ENCODE measurements at places on chromosomes 2 and 18. TPM values are rescaled to one million over a fixed set of nuclear protein-coding genes. Genes with fewer than 3 reads are reported as not detected.

Gene SIX3
- 0.11 TPM for polyA plus RNA-seq

- no peak for DNase-seq
Measured at GRCh38 chr2:191614759-191615158, 63.2 kb upstream of the NABP1 start.

Gene TUBB8B
- polyA plus RNA-seq = 1.2 TPM

DNA sequence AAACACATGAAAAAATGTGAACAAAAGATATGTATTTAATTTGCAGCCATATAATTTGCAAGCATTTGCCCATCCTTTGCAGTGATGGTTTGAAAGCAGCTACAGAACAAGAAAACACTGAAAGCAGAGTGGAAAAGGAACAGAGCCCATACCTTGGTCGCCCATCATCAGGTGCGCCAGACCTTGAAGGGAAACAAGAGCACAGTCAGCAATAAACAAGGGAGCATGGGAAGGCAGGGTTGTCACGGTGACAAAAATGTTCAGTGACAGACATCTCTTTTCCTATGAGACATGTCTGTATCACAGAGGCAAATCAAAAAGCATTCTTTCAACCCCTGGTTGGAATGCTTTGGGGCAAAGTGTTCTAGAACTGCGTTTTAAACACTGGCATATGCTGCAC lies 109.4 kb downstream of the NRXN1 start:
- no peak for DNase-seq

DNA sequence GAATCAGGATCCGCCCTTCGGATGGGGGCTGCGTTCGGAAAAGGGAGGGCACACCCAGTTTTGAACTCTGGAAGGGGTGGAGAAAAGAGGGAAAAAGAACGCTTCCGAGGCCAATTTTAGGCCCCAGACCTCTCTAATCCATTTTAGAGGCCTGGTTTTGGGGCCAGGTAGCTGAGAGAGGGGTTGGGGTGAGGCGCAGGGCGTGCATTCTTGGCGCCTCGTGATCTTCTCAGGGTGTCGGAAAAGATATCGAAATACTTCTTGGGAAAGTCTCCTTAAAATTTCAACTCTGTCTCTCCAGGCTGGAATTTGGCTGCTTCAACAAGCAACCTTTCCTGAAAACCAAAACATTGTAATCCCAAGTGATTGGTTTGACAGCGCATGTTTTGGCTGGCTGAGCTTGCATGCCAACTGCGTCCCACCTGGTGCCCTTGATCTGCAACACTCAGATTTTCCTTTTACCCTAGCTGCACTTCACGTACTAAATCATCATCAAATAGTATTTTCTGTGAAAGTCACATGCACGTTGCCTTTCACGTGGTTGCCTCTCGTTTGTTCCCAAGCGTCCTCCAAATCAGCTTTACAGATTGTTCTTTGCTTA lies 864 bp upstream of the XPO1 start:
- no peak for DNase-seq

GRCh38 chr2:70927641-70928040 lies 8.1 kb upstream of the ATP6V1B1 start:
- no peak for DNase-seq

Gene DSG1
- polyA plus RNA-seq = 3.7 TPM

GRCh38 chr2:178298785-178299212 lies 104.5 kb downstream of the OSBPL6 start:
- no peak for DNase-seq

- DNase-seq = no peak
Measured at GRCh38 chr2:23386339-23387220, 1.6 kb downstream of the KLHL29 start.

DNA sequence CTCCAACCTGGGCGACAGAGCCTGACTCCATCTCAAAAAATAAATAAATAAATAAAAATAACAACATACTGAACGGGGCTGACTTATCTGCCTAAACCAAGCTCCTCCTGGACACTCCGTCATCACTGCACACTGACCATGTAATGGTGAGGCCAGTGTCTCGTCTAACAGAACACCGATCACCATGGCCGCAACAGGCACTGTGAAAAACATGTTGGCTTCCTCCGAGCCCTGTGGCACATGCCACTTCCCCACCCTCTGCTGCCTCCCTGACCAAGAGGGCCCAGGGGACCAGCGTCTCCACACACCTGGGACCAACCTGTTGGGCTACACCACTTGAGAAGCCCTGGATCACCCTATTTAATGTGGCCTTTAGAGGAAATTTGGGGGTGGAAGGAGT lies 33.9 kb downstream of the ZNF516 start:
- DNase-seq = no peak

DNA sequence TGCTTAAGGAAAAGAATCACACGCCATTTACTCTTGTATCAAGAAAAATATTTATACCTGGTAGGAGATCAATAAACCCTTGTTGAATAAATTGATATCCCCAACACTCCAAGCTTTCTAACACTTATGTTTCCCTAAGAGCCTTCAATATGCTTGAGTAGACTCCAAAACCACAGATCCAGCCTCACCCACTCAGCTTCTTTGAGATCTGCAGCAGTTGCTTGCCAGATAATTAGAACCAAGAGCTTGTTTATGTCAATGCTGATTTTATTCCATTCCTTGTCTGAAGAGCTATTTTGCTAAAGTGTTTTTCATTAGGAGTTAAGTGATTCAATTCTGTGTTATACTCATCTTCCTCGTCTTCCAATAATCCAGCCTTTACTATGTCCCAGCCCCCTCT lies 26.3 kb upstream of the CRIM1 start:
- no peak for DNase-seq

Data from thymus (tissue), 14 donors.